CD4-positive, alpha-beta T cell treated with Interferon gamma for 1 hour (primary cell): ENCODE measurements at places on chromosomes 2 and 18.

GRCh38 chr2:111537078-111537655 lies 346.8 kb downstream of the ANAPC1 start:
- DNase-seq: no peak

- DNase-seq: no peak
Observed at GRCh38 chr2:1812926-1813325, 68.6 kb upstream of the PXDN start.

GRCh38 chr2:238967031-238967977 lies 119.4 kb downstream of the TWIST2 start:
- no peak for DNase-seq

DNA sequence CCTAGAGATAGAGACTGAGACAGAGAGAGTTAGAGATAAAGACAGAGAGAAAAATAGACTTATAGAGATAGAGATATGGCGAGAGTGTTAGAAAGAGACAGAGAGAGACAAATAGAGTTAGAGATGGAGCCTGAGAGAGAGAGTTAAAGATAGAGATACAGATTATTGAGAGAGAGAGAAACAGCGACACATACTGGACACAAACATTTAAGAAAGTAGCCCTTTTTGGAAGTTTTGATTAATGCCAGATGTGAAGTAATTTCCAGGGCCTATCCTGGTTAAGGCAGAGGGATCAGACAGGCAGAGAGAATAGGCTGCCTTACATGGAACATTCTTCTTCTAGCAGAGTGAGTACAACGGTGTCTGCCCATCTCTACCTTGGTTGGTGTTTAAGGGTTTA lies 311.6 kb upstream of the CDH7 start:
- no peak for DNase-seq

DNA sequence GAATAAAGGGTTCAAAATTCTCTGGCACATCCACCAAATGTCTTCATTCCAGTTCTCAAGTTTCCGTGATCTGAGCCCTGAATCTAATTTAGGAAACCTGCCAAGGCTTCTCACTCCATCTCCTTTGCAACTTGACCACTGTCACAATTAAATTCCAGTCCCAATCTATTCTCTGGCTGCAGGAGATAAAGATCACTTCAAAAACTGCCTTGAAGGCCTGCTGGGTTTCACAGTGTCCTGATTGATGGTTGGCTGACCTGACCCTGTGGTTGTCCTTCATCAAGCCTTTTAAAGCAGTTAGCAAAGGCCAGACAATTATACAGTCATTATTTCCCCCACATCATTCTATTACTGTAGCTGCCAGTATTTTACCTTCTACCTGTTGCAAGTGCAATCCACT lies 60.3 kb upstream of the DNAJC10 start:
- no peak for DNase-seq

DNA sequence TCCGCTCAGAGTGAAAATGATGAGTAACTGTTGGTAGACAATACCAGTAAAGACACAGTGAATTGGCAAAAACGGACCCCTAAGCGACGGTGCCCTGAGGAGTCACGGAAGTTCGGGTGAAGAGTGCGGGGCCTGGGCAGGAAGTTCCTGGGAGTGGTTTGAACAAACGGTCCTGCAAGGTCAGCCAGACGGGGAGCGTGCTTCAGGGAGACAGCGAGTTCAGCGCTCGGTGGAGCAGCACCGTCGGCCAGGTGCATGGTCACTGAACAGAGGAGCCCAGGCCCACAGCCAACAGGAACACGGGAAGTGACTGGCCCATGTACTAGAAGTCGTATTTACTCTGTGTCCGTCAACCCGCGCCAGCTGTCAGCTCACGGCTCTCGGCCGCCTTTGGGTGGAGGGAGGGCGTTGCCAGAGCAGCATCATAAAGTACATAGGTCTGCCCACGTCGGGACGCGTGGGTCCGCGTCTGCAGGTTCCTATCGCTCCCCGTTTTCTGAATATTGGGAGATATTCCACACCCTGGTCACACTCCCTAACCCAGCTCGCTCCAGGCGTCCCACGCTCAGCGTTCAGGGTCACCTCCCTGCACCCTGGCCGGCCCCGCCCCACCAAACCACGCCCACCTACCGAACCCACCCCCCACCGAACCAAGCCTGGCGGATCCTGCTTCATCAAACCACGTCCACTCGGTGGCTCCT lies 75.6 kb upstream of the UXS1 start:
- no peak for DNase-seq

GRCh38 chr2:239193401-239193811 lies 207.4 kb downstream of the HDAC4 start:
- no peak for DNase-seq

GRCh38 chr2:203869223-203870042 lies 1.9 kb downstream of the CTLA4 start:
- DNase-seq: peak; percentile 43

DNA sequence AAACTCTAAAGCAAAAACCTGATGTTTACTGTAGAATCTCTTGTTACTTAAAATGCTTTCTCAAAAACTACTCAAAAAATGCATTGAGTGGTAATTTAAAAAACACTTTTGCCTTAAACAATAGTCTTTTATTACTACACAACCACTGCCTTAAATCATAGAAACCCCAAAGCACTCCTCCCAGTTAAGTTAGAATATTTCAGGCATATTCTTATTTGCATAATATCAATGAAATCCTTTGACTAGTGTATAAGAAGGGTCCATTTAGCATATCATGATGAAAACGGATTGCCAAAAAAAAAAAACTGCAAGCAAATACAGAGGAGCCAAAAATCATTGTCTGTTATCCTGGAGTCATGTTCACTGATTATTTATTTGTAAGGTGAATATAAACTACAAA lies 119.2 kb downstream of the PTPRM start:
- no peak for DNase-seq

GRCh38 chr2:2827046-2827636 lies 496.1 kb upstream of the MYT1L start:
- no peak for DNase-seq

GRCh38 chr2:240611601-240612210 lies 13.6 kb upstream of the GPR35 start:
- DNase-seq: peak; percentile 19

DNA sequence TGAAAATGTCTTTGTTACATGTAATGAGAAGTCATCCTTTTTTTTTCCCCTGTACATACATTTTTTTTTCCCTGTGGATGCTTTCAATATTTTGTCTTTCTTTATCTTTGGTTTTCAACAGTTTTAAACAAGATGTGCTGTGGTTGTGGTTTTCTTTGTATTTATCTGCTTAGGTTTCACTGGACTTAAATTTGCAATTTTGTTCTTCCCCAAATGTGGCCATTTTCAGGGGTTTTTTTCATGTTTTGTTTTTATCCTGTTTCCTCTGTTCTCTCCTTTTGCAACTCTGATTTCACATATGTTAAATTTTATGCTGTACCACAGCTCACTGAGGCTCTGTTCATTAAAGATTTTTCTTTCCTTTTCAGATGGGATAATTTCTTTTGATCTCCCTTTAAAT lies 41.7 kb downstream of the GALNT1 start:
- DNase-seq: no peak

GRCh38 chr2:15577071-15577735 lies 14.5 kb upstream of the DDX1 start:
- DNase-seq: peak; percentile 67

DNA sequence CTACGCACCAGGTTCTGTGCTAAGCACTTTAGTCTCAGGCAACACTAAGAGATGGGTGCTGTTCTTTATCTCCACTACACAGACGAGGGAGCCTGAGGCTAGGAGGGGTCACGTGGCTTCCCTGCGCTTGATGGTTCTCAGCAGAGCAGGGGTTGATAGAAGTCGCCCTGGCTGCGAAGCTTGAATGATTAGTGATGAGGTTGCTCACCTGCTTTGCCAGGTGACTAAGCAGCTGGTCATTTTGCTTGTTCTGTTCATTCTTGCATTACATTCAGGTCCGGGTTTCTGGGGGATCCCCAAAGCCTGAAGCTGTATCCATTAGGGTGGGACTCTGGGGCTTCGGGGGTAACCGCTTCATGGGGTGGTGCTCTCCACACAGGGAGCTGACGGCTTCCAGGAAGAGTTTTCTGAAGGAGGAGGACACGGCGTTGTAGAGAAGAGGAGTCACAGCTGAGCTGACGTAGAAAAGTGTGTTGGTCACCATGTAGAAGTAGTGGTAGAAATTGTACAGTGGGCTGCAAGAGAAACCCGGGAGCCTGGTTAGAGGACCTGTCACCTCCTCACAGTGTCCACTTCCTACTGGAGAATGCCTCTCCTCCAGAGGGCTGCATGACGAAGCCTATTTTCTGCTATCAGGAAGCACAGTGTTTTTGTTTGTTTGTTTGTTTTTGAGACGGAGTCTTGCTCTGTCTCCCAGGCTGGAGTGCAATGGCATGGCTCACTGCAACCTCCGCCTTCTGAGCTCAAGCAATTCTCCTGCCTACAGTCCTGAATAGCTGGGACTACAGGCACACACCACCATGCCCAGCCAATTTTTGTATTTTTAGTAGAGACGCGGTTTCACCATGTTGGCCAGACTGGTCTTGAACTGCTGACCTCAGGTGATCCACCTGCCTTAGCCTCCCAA lies 11.5 kb downstream of the NTSR2 start:
- DNase-seq: no peak

- DNase-seq: no peak
Observed at GRCh38 chr2:178227187-178227586, 32.9 kb downstream of the OSBPL6 start.

- DNase-seq: no peak
Observed at GRCh38 chr2:160932960-160933359, 227.3 kb upstream of the TANK start.

DNA sequence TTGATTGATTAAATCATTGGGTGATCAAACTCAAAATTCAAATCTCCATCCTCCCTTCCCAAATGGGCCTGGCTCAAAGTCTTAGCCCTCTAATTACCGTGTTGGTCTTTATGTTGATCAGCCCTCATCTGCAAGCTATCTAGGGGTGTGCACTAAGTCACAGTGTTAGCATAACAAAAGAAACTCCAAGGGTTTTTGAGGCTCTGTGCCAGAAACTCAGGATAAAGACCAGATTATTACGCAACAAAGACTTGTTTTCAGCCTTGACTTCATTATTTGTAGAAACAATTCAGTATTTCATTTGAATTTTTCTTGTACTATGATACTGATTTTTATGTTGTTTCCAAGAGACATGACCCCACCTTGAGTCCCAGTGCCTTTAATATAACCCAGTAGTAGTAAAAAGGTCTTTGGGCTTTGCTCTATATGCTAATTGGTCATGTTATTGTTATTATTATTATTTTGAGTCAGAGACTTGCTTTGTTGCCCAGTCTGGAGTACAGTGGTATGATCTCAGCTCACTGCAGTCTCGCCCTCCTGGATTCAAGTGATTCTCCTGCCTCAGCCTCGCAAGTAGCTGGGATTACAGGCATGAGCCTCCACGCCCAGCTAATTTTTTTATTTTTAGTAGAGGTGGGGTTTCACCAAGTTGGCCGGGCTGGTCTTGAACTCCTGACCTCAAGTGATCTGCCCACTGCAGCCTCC lies 13.9 kb downstream of the PSMD14 start:
- DNase-seq: no peak

DNA sequence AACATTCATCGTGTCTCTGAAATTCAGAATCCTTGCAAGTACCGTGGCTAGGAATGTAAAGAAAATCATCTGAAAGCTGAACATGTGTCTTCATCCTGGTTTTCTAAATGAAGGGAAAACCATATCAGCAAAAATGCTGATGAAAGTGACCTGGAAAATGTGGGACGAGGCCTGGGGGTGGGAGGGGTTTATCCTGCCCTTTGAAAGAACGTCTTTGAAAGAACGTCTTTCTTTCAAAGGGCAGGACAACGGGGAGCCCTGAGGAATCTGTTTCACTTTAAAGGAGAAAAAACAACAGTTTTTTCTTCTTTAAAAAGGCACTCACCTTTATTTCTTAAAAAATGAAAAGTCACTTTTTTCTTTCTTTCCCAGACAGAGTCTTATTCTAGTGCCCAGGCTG lies 185.2 kb downstream of the ALPK2 start:
- no peak for DNase-seq

- no peak for DNase-seq
Observed at GRCh38 chr2:227000123-227000522, 163.9 kb downstream of the COL4A4 start.

- no peak for DNase-seq
Observed at GRCh38 chr2:168962636-168963035, 61.5 kb downstream of the G6PC2 start.

DNA sequence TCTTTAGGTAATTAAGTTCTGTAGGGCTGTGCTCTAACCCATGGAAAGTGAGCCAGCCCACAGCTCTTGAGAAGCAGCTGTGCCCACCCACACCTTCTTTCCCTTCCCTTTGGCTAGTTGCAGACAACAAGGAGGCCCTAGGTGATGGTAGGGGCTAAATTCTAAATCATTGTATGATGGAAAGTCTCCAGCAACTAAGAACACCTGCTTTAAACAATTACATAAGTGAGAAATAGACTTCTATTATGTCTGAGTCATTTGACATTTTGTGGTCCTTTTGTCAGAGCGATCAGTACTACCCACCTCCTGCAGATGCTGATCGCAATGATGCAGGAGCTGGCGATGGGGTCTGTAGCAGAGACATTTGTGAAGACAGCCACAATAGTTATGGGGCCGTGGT lies 79.6 kb downstream of the TEX51 start:
- DNase-seq: no peak

DNA sequence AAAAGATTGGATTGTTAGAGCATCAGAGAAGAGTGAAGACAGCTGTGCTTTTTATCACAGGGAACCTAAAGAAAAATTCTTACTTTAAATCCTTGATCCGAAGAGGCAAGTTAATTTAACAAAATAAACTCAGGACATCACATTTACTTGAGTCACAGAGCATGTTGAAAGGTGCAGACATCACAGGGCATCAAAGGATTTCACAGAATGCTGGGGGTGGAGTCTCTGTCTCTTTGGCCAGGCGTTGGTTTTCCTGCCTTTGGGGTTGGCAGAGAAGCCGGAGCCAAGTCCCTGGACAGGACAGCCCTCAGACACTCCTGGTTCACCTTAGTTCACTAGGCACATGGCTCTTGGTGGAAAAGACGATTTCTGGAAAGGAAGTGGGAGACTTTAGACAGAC lies 56.3 kb downstream of the SH3RF3 start:
- DNase-seq: no peak

DNA sequence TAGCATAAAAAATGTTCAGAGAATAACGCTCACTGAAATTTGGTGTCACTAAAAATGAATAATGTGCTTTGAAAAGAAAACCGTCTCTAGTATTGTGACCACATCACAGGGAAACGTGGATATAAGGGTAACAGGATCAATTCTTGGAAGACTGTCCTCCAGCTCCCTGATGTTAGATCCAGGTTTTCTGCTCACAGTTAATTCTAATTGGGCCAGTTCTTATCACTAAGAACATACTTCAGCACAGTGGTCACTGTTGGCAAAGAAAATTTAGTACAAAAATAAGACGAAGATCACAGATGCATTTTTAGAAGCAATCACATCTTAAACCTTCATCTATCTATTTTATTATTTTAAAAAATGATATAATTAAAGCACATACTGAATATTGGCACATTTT lies 57.0 kb upstream of the CD226 start:
- DNase-seq: no peak

- DNase-seq: no peak
Observed at GRCh38 chr2:237430861-237431260, 16.9 kb upstream of the COL6A3 start.
